HepG2 (cell line): ENCODE measurements at places on chromosomes 6 and 20. TPM values are rescaled to one million over a fixed set of nuclear protein-coding genes. Genes with fewer than 3 reads are reported as not detected.

Gene PROCR
- 0.63 and 1.4 TPM in 2 replicates for total RNA-seq

Gene OSER1
- 71.2 and 92.8 TPM in 2 replicates for total RNA-seq

Gene DEFB116
- total RNA-seq = not detected in 2 replicates

Gene CTCFL
- not detected in 2 replicates for total RNA-seq

Gene NHSL1
- 53.6 and 59.5 TPM in 2 replicates for total RNA-seq

Gene BPIFB1
- 0.18 and 0.82 TPM in 2 replicates for total RNA-seq

Gene LKAAEAR1
- total RNA-seq = not detected in 2 replicates
